Left lung (tissue), 14 donors: ENCODE measurements at places on chromosomes 16 and 17. TPM values are rescaled to one million over a fixed set of nuclear protein-coding genes. Genes with fewer than 3 reads are reported as not detected.

DNA sequence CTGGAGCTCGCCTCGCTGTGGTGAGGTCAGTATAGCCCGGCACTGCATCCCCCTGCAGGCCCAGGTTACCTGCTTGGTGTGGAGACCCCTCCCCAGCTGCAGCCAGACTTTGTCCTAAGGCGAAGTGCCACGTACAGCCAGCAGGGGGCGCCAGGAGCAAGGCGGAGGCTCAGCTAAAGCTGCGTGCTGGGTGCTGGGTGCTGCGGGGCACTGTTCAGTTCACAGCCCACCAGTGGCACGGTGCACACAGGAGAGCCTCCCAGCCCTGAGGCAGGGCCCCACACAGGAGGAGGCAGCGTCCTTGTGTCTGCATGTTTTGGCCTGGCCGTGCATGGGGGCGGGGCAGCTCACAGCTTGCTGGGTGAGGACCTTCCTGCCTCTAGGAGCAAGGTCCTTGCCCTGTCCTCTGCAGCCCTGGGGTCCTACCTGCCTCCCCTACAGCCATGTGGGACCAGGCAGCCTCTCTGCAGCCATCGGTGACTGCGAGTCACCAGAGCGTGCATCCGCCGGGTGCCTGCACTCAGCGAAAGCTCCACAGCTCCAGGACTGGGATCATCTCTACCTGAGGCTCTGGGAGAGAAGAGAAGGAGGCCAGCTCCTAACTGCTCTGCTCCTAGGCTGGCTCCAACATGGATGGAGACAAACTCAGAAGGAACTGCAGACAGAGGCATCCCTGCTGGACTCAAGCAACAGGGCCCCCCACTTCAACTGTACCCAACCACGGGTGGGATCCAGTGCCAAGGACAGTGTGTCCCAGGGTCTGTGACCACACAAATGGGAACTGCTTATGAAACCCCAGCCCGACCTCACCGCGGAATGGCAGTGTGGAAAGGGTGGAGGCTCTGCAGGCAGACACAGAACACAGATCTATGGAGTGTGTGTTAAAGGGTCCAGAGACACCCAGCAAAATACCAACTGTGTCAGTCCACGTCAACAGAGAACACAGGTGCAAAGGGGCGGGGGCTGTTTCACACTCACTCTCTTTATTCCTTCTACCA, 19.0 kb downstream of the SLC7A5 start:
- no peaks in the 10 kb centered on the region for H3K27me3 ChIP-seq
- no peak overlapping the region for H3K27ac ChIP-seq
- peak; percentile 96 for DNase-seq
- no peak overlapping the region for H3K4me3 ChIP-seq
- peaks cover 8% of the 10 kb centered on the region for H3K4me1 ChIP-seq

DNA sequence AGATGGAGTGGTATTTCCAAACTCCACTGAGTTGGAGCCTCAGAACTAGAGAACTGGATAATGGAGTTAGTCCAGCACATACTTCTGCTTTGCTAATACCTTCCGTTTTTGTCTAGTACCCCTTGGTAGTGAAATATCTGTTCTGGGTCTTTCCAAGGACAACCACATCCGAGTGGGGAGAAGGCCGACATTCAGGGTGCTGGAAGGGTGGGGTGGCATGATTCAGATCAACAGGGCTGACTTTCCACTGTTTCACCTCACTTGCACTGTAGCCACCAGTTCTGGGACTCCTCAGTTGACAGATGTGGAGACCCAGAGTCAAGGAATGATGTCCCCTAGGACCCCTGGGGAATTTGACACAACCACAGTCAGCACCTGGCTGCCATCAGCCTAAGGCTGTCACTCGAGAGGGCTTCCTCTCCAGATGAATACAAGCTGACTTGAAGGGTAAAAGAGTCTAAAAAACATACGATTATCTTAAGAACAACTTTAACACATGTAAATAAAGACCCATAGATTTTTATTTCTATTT, 84.8 kb upstream of the HNF1B start:
- DNase-seq = no peak
- no peak overlapping the region for H3K27ac ChIP-seq
- H3K4me1 ChIP-seq = peaks cover 25% of the 10 kb centered on the region
- H3K36me3 ChIP-seq = no peaks in the 10 kb centered on the region
- no peak overlapping the region for H3K4me3 ChIP-seq

GRCh38 chr17:56723421-56723820, 110.3 kb downstream of the C17orf67 start:
- H3K36me3 ChIP-seq = no peaks in the 10 kb centered on the region
- H3K27me3 ChIP-seq = no peaks in the 10 kb centered on the region
- H3K4me3 ChIP-seq = no peak overlapping the region
- no peak for DNase-seq
- no peaks in the 10 kb centered on the region for H3K4me1 ChIP-seq
- H3K27ac ChIP-seq = no peak overlapping the region

DNA sequence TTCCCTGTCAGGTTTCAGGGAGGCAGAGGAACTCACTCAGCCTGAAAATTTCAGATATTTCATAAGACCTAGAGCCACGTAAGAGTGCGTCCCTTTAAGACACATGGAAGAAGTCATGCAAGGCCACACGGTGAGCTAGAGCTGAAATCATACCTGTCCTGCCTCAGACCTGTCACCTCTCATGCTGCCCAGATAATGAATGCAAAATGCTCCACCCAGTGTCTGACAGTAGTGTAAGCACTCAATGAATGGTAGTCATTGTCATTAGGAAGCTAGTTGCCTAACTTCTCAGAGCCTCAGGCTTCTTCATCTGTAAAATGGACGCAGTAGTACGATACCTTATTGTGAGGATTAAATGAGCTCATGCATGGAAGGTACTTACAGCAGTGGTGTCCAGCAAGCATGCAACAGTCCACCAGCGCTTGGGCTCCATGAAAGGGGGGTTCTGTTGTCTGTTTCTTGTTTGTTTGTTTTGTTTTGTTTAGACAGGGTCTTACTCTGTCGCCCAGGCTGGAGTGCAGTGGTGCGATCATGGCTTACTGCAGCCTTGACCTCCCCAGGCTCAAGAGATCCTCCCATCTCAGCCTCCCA, 60.7 kb downstream of the WSB1 start:
- H3K4me1 ChIP-seq = peaks cover 28% of the 10 kb centered on the region
- no peaks in the 10 kb centered on the region for H3K36me3 ChIP-seq
- H3K27ac ChIP-seq = no peak overlapping the region
- H3K27me3 ChIP-seq = no peaks in the 10 kb centered on the region

DNA sequence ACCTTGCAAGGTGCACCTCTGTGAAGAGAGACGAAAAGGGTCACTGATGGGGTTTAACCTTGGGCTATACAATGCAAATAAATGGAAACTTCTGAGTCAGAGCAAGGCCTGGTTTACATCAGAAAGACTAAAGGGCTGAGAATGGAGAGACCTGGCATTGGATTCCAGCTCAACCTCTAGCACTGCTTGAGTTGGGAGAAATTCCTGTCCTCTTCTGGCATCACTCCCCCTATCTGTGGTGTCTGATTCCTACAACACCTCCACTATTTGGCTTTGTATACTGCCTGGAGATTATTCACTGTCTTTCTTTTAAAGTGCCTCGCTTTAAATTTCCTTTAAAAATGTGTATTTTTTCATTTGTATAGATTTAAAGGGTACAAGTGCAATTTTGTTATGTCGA, 68.8 kb downstream of the GPR139 start:
- H3K27ac ChIP-seq = no peak overlapping the region
- DNase-seq = no peak
- no peaks in the 10 kb centered on the region for H3K36me3 ChIP-seq
- H3K27me3 ChIP-seq = no peaks in the 10 kb centered on the region
- no peaks in the 10 kb centered on the region for H3K4me1 ChIP-seq

DNA sequence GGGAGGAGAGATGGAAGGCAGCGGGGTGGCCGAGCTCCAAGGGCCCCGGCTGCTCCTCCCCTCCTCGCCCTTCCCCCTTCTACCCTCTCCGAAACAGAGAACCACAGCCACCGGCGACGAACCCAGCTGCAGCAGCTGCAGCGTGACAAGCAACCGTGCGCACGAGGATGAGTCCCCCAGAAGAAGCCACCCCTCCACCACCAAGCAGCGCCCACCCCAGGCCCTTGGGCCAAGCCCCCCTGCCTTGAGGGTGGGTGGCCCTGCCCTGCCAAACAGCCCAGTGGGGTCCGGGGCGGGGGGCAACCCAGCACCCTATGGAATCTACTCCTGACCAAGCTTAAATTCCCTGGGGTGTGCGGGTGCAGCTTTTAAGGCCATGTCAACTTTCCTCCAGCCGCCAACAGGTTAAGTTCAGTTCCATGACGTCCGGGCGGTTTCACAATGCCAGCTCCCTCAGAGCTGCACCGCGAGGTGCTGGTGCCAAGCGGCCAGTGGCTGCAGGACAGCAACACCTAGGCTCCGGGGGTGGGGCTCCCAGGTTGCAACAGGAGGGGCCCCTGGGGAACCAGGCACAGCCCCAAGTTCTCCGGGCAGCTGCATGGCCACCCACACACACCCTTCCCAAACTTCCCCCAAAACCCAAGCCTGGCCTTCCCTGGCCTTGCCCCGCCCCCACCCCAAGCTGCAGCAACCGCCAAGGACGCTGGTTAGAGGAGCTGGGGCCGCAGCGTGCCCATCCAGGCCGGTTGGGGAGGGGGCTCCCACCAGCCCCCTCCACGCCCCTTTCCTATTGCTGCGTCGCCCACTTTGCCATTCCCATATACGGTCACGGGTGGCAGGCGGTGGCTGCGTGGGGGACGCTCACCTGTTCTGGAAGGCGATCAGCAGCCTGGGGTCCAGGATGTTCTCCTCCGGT, 2.0 kb downstream of the CBX4 start:
- DNase-seq = peak; percentile 91
- H3K4me3 ChIP-seq = peak overlapping the region; percentile 74
- H3K27ac ChIP-seq = peak overlapping the region; percentile 91
- H3K4me1 ChIP-seq = peaks cover 36% of the 10 kb centered on the region
- peaks cover 20% of the 10 kb centered on the region for H3K27me3 ChIP-seq

DNA sequence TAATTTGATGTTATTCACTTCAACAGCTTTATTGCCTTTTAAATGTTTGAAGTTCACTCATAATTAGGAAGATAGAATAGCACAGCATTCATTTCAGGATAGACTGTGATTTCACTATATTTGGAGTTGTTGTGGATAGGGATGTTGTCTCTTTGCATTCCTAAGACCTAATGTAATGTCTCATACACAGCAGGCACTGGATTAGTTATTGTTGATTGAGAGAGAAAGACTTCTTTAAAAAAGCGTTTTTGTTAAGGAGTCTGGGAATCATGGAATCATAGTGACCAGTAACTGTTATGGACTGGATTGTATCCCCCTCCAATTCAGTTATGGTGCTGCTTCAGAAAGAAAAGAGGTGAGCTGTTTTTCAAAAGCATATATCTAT, 122.0 kb downstream of the USP22 start:
- no peaks in the 10 kb centered on the region for H3K27me3 ChIP-seq
- H3K36me3 ChIP-seq = no peaks in the 10 kb centered on the region
- H3K4me1 ChIP-seq = no peaks in the 10 kb centered on the region
- H3K27ac ChIP-seq = peak overlapping the region; percentile 66
- H3K4me3 ChIP-seq = no peak overlapping the region
- DNase-seq = no peak

GRCh38 chr16:83270061-83270460, 537.7 kb upstream of the HSBP1 start:
- no peaks in the 10 kb centered on the region for H3K4me1 ChIP-seq
- H3K27me3 ChIP-seq = no peaks in the 10 kb centered on the region
- no peak overlapping the region for H3K27ac ChIP-seq

DNA sequence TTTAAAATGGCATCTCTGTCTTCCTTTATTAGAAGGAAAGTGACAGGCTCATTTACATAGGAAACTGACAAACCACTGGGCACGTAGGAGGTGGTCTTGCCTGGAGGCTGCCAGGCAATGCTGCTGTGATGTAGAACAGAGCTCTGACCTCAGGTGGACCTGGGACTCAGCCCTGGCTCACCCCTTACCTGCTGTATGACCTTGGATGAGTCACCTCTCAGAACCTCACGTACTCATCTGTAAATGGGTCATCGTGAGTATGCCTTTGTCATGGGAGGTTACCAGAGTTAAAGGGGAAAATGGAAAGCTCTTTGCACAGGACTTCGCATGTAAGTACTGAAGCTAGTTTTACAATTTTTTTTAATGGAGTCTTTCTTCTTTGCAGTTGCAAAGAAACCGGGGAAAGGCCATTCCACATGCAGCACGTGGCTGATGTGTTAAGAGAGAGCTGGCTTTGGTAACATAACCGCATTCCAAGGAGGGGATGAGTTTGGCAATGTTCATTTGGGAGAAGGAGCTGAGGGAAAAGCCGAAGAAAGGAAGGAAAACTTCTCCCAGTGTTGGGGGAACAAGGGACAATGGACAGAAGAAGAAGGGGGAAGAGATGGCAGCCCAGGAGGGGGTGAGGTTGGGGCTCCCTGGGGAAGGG, 37.4 kb upstream of the LONP2 start:
- no peak for DNase-seq
- H3K4me1 ChIP-seq = no peaks in the 10 kb centered on the region
- H3K27me3 ChIP-seq = peaks cover 6% of the 10 kb centered on the region

DNA sequence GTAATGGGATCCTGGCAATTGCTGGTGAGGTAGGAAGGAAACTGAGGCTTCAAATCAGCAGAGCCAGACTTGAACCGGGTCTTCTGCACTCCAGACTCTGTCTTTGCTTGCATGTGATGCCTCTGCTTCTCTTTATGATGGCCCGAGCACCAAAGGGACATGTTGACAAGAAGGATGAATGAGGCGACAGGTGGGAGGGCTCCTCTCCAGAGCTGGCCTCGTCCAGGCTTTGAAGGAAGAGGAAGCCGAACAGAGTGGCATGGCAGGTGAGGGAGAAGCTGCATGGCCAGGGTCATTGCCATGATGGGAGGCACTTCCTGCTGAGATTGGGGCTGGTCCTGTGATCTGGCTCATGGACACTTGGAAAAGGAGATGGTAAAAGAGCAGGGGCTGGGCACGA, 40.8 kb downstream of the AKAP1 start:
- H3K4me1 ChIP-seq = no peaks in the 10 kb centered on the region
- H3K4me3 ChIP-seq = no peak overlapping the region
- no peak overlapping the region for H3K27ac ChIP-seq
- no peak for DNase-seq

DNA sequence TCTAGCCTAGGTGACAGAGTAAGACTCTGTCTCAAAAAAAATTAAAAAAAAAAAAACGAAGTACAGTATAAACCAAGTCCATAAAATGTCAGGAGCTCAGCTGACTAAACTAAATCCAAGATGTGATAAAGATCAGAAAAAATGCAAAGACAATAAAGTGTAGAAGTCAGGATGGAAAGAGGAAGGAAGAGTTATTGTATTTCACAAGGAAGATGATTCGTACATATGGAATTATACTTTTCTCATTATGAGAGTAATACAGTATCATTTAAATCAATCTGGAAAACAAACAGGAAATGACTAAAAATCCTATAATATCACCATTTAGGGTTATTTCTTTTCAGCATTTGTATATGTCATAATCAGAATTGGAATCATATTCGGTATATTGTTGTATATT, 11.4 kb upstream of the APOH start:
- H3K27ac ChIP-seq = no peak overlapping the region
- no peaks in the 10 kb centered on the region for H3K36me3 ChIP-seq
- no peaks in the 10 kb centered on the region for H3K27me3 ChIP-seq

The MT3 gene
- total RNA-seq = not detected

The MIEF2 gene
- 16.3 TPM for total RNA-seq

The CDYL2 gene
- 16.0 TPM for total RNA-seq
